ENCODE measurements at places on chromosomes 16 and 17.
A peak's percentile ranks its signal among the peaks of the same experiment; 100 is the strongest.

DNA sequence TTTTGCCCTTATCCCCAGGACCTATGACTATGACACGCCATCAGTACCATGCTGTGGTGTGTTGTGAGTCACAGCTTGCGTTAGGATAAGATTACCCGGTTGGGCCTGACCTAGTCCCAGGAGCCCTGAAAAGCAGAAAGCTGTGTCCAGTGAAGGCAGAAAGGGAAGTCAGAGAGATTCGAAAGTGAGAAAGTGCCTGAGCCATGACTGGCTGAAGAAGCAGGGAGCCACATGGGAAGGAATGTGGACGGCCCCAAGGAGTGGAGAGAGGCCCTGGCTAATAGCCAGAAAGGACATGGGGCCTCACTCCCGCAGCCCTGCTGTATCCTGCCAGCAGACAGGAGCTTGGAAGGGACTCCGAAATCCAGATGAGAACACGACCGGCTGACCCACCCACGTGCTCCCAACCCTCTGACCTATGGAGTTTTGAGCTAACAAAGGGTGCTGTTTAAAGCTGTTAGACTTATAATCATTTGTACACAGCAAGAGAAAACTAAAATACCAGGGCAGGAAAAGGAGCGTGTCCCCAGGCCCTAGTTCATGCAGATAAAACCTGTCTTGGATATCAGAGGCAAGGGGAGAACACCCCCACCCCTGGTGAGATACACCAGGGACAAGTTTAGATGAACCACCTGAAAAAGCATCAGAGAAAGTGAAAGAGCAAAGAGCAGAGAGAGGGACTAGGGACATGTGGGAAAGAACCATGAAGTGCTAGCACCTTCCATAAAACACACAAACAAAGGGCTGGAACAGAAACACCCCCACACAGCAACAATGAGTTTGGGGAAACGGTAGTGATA is 115.3 kb downstream of the SLC39A11 start:
- peak; percentile 73 for DNase-seq

- no peak for DNase-seq
Measured at GRCh38 chr17:9519583-9520272, 55.9 kb downstream of the STX8 start.

DNA sequence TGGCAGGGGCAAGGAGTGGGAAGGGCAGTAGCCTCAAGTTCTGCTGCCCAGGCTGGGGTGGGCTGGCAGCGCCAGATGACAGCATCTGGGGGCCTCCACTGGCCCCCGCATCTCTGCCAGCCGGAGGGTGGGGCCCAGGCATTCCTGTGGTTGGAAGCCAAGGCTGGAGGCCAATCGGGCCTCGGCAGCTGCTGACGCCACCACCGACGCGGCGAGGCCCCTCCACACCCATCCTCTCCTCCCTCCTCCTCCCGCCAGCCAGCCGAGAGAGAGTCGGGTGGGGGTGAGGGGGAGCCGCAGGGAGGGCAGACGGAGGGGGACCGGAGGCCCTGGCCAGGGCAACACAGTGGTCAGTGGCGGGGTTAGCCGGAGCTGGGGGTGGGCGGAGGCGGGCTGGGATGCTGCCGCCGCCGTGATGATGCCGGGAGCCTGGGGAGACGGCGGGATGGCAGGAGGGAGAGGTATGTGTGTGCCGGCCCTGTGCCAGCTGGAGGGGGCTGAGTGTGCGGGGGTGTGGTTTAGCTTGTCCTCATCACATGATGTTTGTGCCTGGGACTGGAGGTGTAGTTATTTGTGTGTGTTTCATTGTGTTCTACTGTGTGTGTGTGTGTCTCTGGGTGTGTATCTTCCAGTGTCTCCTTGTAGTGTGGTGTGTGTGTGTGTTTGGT is 36.6 kb downstream of the ARHGAP23 start:
- DNase-seq, result no peak

DNA sequence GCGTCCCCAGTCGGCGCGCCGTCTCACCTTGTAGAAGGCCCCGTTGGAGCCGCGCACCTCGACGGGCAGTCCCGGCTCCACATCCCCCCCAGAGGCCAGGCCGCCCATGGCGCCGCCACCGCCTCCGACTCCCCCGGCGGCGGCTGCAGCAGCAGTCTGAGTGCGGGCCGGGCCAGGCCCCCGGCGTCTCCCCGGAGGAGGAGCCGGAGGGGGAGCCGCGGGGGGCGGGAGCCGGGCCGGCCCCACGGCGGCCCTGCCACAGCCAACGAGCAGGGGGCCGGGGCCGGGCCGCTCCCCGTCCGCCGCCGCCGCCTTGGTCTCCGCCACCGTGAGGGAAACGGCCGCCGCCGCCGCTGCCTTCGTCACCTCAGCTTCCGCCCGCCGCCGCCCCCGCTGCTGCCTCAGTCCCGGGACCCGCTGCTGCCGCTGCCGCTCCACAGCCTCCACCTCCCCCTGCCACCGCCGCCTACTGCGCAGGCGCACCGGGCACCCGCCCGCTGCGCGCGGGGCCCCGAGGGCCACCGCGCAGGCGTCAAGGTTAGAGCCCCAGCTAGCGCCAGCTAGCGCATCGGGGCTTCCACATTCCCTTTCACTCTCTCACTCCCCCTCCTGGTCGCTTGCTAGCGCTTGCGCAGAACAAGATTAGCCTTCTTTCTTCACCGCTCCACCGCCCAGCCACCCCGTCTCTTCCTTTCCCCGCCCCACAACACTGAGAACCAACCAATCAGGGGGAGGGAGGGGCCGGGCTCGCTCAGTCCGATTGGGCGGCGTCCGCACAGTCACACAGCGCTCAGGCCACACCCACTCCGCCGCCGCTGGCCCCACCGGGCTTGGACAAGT is at the start of gene FXR2:
TSS of gene FXR2 (minus strand) at position 473 of the 840 bp plus-strand sequence. CDS start at position 108, 365 bp downstream.
- peak; percentile 100 for DNase-seq

DNA sequence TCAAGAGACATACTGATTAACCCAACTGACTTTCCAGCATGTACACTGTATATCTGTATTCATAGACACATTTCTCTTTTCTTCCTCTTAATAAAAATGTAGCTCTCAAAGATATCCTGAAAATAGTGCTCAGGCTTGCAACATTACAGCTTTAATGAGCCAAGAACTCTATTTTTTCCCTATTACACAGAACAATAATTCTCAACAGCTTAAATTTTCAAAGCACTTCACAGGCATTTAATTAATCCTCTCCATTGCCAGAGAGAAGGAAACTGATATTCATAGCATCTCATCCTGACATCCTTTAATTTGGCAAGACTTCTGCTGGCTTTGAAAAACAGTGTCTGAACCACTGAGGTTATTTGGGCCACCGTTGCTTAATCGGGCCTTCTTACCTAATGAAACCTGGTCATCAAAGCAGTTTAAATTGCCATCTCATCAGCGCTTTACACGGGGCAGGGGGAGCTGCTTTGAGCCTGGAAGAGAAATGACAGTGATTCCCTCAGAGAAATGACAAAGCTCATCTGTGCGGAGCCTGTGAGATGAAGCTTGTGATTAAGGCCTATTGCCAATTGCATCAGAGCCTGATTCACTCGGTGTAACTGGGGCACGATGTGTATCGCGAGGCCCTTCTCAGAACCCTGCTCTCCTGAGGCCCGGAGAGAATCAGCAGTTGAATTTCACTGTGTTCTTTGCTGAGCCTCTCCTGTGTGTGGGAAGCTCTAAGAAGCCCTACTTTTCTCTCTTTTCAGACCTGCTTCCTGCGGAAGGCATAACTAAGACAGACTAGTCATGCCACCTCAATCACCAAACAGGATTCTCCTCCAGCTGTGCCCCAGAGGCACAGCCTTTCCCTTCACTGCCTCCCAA is 8.5 kb upstream of the SIAH1 start:
- peak; percentile 29 for DNase-seq

DNA sequence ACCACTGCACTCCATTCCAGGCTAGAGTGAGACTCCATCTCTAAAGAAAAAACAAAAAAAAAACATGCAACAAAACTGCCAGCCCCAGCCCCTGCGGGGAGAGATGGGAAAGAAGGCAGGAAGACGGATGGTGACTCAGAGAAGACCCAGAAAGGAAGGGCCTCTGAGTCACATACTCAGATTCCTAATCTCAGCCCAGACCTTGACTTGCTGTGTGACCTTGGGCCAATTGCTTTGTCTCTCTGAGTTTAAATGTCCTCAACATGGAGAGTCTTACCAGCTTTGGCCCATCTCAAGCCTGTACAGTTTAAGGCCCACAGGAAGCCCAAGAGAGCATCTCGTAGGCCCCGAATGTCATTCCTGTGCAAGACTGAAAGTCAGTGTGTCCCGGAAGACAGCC is 86.5 kb upstream of the LHX1 start:
- DNase-seq, result no peak

GRCh38 chr17:77696151-77696720 is 262.3 kb upstream of the TNRC6C start:
- DNase-seq, result no peak

Data from CD14-positive monocyte (primary cell).